Hematopoietic multipotent progenitor cell treated with erythropoietin and hydrocortisone succinate and interleukin-3 and kit ligand, for 17 days (in vitro differentiated cells): ENCODE measurements at places on chromosomes 11 and 22.

- no peak for DNase-seq
Observed at GRCh38 chr22:24326266-24326665, 55.6 kb downstream of the SPECC1L start.

- DNase-seq = no peak
Observed at GRCh38 chr11:46537121-46537520, 56.7 kb downstream of the AMBRA1 start.

DNA sequence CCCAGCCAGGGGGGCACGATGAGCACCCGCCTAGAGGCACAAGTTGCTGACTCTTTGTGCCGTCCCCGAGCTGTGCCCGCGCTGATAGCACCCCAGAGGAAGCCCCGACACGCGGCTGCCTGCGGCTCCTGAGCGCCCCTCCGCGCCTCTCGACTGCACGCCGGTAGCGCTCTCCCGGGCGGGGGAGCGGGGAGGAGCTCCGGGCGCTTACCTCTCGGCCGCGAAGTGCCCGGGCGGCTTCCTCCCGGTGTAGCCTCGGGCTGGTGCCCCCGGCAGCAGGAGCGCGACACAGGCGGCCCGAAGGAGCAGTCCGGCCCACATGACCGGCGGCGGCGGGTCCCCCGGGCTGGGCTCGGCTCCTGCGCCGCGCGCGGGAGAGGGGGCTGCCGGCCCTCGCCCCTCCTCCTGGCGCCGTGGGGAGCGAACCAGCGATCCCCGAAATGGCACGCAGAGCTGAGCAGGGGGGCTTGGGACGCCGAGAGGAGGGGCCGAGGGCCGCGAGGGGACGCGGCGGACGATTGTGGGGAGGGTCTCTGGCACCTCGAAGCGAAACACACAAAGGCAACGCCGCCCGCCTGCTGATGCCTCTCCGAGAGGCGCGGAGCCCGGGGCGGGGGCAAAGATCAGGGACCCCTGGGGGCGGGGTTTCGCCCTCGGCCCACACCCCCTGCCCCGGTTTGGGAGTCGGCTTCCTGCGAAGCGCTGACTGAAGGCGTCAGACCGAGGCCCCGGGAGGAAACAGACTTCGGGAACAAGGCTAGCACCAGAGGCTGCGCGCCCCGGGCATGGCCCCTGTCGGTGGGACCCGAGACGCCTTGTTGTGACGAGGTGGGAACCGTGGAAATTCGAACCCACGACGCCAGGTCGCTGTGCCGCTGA, at the start of gene VWCE:
TSS of gene VWCE (minus strand) at position 600 of the 879 bp plus-strand sequence. CDS start at position 321, 279 bp downstream.
- peak; percentile 88 for DNase-seq

- no peak for DNase-seq
Observed at GRCh38 chr11:96338910-96339705, 3.9 kb downstream of the MAML2 start.

- DNase-seq = no peak
Observed at GRCh38 chr11:25993016-25993415, 338.9 kb upstream of the ANO3 start.

DNA sequence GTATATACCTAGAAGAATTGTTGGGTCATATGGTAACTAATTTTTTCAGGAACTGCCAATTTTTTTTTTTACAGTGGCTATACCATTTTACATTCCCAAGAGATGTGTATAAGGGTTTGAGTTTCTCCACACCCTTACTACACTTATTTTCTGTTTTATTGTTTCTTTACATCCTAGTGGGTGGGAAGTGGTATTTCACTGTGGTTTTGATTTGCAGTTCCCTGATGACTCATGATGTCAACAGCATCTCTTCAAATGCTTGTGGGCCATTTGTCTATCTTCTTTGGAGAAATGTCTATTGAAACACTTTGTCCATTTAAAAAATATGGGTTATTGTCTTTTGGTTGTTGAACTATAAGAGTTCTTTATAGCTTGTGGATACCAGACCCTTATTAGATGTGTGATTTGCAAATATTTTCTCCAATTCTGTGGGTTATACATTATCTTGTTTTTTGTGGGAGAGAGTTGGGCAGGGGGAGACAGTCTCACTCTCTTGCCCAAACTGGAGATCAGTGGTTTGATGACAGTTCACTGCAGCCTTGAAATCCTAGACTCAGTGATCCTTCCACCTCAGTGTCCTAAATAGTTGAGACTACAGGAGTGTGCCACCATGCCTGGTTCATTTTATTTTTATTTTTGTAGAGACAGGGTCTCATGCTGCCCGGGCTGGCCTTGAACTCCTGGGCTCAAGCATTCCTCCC, 30.3 kb upstream of the PISD start:
- DNase-seq = no peak

DNA sequence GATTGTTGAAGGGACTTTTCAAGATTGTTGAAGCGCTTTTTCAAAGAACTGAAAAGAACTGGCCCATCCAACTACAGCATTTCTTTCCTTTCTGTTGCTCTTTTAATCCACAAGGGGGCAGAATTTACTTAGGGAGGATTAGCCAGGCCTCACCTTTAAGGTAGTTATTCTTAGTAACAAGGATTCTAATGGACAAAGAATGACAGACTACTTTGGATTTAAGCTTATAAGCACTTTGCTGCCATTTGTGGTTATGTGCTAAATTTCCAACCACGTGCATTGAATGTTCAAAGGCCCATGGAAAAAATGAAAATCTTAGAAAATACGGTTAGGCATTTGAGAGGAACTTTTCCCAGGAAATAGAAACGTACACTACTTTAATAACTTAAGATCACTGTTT, 49.5 kb upstream of the HSPA8 start:
- peak; percentile 29 for DNase-seq

DNA sequence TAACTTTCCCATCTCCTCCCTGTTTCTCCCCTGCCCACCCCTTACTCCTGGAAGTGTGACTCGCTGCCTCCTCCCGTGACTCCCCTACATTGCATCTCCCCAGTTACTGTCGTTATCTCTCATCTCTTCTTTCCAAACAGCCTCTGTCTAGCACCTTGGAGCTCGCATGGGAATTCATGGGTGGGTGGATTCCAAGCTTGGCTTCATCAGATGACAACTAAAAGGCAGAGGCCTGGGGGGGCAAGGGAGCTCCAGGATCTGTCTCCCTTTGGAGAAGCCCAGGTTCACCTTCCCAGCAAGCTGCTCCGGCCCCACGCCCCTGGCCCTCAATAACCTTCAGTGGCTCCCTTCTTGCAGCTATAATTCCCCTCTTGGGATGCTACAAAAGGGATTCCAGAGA, 6.9 kb upstream of the CCND1 start:
- no peak for DNase-seq

DNA sequence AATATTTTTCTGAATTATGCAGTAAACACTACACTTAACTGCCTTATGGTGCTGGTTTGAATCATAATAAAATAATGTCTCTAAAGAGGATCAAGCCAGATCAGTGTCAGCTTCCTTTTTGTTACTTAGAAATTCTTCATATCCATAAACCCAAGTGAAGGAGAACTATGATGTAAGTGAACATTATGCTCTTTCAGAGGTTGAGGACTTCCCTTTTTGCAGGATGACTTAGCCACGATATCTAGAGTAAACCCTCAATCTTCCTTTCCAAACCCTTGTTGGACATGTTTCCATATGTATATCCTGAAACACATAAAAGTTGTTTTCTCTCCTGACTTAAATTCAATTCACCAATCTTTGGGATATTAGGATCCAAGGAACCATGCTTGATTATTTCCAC, 19.1 kb downstream of the OR8D1 start:
- DNase-seq = no peak

DNA sequence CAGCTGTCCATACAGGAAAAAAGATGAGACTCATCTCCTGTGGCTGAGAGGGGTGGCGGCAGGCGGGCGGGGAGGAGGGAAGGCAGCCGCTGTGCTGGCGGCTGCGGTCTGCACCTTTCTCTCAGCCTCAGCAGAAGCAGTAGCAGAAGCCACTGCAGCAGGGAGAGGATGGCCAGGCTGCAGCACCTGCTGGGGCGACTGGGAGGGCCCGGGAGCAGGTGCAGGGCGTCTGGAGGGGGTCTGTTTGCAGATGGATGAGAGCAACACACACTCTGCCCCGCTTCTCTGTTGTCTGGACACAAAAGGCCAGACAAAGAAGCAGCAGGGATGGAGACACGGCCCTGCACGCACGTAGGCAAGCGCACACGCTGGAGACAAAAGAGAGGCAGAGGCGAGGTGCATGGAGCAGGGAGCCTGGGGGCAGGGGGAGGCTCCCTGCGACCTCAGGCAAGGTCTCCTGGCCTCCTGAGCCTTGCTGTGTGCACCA, 9.3 kb upstream of the MIAT start:
- DNase-seq = no peak

GRCh38 chr11:17519061-17519885, 24.9 kb downstream of the USH1C start:
- DNase-seq = no peak

DNA sequence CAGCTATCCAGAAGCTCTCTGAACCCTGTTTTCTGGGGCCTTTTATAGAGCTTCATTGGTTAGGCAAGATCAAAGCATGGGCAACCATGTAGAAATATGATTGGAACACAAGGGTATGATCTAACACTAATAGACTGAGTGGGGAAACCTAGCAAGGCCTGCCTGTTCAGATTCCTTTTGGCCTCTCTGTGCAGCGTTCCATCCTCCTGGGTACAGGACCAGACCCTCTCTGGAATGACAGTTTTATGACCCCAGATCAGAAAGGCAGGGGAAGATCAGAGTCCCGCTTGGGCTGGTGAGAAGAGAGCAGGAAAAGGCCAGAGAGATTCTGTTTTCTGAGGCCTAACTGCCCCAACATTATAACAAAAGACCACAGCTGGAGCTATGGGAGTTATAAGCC, 36.7 kb upstream of the VWA5A start:
- DNase-seq = no peak

GRCh38 chr11:9726321-9727022, 62.6 kb downstream of the SWAP70 start:
- DNase-seq = no peak

DNA sequence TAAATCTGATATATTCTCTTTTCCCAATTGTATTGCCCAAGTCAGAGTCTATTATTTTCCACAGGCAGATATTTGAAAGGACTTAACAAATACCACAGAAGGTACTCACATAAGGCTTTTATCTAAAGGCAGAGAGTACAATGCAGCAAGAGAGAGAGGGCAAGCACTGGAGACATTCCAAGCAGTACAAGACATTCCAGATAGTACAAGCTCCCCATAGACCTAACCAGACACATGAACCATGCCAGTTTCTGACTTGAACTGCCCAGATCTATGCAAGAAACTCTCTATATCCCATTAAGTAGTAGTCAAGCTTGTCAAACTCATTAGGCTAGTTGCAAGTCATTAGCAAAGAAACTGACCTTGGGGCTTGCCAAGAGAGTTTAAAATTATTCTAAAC, 11.2 kb upstream of the MS4A6E start:
- DNase-seq = no peak

- DNase-seq = no peak
Observed at GRCh38 chr22:17232406-17232805, 13.2 kb upstream of the ADA2 start.

GRCh38 chr22:37314315-37315074, 32.2 kb downstream of the CYTH4 start:
- no peak for DNase-seq

GRCh38 chr11:14075118-14076078, 112.9 kb downstream of the SPON1 start:
- no peak for DNase-seq

GRCh38 chr22:33913188-33913587, 7.1 kb downstream of the LARGE1 start:
- DNase-seq = no peak

DNA sequence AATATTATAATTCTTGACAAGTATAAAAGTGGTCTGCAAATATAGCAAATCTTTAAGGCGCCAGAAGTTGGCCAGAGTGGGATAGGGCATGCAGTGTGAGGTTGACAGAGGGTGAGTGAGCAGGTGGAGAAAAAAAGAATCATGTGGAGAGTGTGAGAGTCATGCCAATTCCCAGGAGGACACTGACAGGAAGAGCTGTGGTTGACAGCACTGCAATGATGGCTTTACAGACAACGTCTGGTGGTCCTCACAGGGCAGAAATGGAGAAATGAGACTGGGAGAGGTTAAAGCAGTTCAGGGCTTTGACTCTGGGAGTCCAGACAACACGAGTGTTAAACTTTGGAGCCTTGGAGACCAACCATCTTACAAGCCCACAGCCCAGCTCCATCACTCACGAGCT, 34.9 kb downstream of the SERPIND1 start:
- no peak for DNase-seq

GRCh38 chr11:65981972-65982823, 19.8 kb downstream of the EIF1AD start:
- DNase-seq = no peak

DNA sequence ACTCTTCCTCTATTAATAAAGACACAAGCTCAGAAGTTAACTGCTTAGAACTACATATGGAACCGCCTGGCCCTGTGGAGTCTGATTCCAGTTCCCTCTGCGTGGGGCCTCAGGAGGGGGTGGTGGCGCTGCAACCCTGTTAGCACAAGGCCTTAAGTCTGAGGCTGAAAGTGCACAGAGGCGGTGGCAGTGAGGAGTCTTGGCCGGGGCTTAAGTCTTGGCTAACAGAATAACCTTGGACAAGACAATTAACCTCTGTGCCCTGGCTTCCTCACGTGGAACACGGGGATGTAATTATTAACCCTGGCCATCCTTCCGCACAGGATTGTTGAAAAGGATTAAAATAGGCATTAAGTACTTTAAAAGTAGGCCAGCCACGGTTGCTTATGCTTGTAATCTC, 191.5 kb downstream of the CEP164 start:
- no peak for DNase-seq

DNA sequence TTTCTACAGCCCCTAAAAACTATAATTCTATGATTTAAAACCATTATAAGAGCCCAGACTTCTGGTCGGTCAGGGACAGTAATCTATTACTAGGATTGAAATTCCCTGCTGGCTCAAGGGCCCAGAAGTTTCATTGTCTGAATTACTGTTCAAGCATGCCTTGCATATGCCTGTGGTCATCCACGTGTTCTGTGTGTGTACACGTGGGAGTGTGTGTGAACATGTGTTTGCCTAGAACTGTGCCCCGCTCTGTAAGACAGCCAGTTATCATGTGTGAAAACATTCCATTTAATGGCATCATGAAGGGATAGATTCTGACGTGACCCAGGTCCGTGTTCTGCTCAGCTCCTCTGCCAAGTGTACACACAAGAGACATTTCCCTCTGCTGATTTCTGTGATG, 189.3 kb upstream of the NECTIN1 start:
- DNase-seq = no peak

DNA sequence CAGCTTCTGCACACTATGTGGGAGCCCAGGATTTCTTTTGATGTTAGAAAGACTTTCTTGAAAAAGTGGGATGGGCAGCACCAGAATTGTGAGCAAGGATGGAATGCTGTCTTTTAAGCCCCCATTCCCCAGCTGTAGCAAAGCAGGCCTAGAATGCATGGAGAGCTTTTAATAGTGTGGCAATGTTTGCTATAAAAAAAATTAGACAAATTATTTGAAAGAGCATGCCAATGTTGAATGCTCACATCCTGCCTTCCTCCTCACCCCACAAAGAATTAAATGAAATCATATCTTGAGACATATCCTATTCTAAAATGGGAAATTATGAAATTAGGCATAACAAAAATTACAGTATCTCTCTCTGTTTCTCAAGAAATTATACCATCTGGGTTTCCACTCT, 154.7 kb downstream of the C11orf91 start:
- DNase-seq = no peak

GRCh38 chr11:125180413-125181305, 16.1 kb downstream of the PKNOX2 start:
- DNase-seq = no peak
